ENCODE measurements at places on chromosomes 12 and 14.

DNA sequence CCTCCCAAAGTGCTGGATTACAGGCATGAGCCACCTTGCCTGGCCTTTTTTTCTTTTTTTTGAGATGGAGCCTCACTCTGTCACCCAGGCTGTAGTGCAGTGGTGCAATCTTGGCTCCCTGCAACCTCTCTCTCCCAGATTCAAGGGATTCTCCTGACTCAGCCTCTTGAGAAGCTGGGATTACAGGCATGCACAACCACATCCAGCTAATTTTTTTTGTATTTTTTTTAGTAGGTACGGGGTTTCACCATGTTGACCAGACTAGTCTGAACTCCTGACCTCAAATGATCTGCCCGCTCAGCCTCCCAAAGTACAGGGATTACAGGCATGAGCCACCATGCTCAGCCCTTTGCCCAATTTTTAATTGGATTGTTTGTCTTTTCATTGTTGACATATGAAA, 58.0 kb downstream of the SINHCAF start:
- no peak for DNase-seq

DNA sequence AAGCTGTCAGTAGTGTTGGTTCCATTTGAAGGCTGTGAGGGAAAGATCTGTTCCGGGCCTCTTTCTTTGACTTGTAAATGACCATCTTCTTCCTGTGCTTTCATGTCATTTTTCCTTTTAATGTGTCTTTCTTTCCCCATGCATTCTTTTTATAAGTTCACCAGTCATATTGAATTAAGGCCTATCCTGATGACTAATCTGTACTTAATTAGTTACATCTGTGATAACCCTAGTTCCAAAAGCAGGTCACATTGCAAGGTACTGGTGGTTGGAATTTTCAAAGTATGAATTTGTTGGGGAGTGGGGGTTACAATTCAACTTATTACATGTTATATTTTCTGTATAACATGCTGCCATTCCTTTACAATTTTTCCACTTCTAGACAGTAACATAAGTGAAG, 1642.1 kb upstream of the FLRT2 start:
- DNase-seq = no peak

DNA sequence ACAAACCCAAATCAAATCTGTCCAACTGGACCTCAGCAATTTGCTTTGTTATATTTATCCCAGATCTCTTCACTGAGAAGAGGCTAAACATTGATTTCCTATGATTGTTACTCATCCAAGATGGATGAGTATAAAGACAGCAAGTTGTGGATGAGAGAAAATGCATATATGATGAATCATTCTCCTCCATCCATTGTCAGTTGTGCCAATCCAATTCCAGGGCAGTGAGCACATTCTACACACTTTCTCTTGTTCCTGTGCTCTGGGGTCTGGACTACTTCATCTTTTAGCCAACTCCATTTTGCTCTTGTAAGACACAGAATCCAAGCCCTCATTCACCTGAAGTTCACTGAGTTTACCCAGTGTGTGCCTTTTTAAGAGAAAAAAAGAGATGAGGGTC, 105.7 kb downstream of the GCH1 start:
- no peak for DNase-seq

DNA sequence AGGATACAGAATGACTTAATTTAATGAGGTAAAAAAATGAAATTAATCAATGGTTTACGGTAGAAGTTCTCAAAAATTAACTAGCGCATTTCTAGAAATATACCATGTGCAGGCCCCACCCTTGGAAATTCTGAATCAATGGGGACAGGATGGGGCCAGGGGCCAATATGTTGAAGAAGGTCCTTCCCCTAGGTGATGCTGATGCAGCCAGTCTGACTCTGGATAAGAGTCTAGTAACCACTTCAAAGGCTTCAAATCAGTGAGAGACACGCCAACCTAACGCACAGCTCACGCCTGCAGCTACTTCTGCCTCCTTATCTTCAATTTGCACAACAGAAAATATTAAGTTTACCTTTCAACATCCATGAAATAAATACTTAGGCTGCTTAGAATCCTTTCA, 14.9 kb downstream of the GIT2 start:
- no peak for DNase-seq

- no peak for DNase-seq
These were observed 83.2 kb downstream of the ANO4 start for GRCh38 chr12:100877776-100878175.

DNA sequence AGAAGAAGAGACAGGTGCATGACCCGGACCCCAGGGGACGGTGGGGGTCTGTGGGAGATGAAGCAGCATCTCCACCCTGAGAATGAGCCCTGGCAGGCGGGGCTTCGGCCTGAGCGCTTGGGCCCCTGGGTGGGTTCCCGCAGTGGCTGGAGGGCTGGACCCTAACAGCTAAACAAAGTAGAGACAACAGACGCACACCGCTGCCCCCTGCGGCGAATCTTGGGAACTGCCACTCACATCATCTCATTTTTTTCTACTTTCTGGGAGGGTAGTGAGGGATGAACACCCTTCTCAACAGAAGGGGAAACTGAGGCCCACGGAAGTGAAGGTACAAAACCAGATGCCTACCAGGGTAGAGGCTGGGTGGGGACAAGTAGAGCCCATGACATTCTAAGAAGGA, 104.7 kb downstream of the RFLNA start:
- no peak for DNase-seq
